Posterior vena cava (tissue), 2 donors: ENCODE measurements at places on chromosomes 1 and 21.

- DNase-seq, result peak; percentile 88
Measured at GRCh38 chr1:43565600-43566360, 35.1 kb downstream of the PTPRF start.

DNA sequence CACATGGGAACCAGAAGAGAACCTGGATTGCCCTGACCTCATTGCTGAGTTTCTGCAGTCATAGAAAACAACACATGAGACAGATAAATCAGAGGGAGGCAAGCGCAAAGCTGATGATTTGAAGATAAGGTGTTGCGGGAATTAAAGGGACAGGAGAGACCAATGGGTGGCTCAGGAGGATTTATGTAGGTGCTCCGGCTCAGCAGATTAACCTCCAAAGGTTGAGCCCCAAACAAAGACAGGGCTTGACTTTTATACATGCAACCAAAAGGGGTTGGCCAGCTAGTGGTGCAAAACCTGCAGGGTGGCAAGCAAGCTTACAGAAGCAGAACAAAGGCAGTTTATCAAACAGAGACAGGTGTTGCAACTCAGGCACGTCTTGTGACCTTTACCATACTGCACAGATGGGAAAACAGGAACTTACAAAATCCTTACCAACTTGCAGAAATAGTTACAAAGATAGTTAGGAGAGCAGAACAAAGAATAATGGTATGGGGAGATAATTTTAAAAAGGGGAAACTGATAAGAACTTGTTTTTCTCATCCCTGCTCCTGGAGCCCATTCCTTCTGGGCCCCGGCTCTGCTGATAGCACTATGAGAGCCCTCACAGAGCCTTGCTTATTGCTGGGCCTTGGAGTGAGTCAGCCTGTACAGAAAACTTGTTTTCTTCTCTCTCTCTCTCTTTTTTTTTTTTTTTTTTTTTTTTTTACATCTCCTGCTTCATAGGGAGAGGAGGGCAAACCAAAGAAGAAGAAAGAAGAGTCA lies 93.6 kb downstream of the SNRPE start:
- no peak for DNase-seq

DNA sequence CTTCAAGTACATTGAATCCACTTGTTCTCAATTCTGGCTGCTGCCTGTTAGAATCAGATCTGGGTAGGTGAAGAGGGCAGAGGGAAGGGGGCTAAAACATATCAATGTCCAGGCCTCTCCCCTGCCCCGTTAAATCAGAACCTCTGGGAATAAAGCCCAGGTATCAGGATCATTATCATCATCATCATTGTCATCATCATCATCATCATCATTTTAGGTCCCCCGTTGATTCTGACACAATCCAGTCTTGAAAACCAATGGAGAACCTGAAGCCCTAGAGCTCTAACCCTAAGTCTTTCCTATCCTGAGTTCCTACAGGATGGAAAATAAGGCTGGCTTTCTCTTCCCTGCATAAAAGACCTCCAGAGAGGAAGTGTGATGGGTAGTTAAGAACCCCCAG lies 93.1 kb downstream of the TAS1R2 start:
- no peak for DNase-seq

DNA sequence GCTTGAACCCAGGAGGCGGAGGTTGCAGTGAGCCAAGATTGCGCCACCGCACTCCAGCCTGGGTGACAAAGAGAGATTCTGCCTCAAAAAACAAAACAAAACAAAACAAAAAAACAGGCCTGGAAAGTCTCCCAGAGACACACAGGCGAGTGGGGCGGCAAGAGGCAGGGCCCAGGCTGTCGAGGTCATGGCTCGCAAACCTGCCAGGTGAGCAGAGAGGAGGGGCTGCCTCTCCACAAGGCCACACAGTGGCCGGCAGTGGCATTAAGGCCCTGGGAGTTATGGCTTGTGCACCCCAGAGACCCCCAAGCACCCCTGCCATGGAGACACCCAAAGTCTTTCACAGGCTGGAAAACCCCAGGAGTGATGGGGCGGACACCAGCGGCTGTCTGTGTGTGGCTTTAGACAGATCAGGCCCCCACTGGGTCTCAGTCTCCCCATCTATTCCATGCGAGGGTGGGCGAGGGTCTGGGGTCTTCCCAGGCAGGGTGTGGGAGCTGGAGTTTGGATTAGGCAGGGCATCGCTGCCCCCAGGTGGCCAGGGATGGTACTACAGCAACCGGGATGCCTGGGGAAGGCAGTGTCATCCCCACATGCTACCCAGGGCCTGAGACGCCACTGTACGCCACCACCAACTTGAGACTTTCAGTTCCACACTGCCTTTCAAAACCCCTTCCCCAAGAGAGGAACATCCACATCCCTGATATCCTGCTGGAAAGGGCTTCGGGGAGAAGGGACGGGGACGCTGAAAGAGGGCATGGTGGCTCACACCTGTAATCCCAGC lies 7.3 kb upstream of the CTRC start:
- peak; percentile 89 for DNase-seq

DNA sequence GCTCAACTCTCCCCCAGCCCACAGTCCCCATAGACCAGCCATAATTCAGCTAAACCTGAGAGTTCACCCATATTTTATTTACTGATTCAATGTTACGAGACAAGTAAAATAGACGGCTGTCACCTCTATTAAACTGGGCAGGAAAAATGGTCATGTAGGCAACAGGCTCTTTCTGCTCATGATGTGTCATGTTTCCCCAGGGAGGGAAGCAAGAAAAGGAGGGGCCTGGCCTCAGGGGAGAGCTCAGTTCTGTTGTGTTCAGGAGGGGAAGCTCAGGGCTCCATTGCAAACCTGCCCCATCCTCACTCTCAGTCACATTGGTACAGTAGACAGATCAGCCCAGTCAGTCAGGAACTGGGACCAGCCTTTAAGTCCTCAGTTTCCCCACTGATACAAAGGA lies 12.8 kb downstream of the GRIK3 start:
- no peak for DNase-seq

GRCh38 chr1:85289848-85290335 lies 13.5 kb upstream of the BCL10 start:
- DNase-seq, result no peak

DNA sequence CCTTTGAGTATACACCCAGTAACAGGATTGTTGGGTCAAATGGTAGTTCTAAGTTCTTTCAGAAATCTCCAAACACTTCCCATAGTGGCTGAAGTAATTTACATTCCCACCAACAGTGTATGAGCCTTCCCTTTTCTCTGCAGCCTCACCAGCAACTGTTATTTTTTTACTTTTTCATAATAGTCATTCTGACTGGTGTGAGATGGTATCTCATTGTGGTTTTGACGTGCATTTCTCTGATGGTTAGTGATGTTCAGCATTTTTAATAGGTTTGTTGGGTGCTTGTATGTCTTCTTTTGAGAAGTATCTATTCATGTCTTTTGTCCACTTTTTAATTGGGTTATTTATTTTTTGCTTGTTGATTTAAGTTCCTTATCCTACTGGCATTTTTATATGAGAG lies 26.4 kb upstream of the LAMC1 start:
- no peak for DNase-seq

- no peak for DNase-seq
Measured at GRCh38 chr1:219444474-219444873, 168.4 kb downstream of the ZC3H11B start.

DNA sequence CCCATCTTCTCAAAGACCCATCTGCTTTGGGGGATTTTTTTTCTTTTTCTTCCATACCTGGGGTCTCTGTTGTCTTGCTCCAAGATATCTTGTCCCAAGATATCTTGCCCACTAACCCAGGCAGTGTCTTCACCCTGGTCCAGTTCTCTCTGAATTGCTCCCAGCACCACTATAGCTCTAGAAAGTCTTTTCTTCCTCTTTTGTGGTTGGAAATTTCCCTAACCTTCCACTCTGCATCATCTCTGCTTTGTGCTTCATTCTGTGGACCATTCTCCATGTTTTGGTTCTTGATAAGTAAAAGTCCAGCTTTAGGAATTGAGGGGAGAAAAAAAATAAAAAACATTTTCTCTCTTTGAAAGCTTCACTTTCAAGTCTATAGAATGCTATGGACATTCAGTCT lies 20.9 kb downstream of the STYXL2 start:
- DNase-seq, result no peak

DNA sequence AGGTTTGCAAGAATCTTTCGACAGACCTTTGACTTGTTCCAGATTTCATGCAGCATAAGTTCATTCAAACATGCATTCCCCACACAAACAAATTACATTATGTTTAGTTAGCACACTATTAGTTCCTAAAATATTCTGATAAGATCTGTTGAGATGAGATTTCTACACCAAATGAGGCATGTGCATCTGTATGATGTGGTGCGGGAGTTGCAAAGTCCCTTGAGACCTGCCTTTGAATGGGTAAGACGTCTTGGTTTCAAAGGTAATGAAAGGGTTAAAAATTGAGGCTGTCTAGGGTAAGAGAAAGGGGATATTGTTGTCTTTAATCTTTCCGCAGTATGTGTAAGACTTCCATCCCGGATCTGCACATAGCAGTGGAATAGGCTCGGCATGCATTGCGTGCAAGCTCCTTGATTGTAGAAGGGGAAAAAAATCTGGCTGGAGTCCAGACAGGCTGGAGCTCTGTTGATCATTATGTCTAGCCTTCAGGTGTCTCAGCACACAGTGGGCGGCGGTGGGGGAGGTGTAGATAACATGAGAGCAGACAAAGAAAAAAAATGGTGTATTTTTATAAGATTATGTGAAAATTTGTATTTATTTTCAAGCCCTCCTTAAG lies 296.6 kb downstream of the PTPRC start:
- peak; percentile 82 for DNase-seq

- no peak for DNase-seq
Measured at GRCh38 chr1:204863024-204863423, 7.6 kb upstream of the NFASC start.

DNA sequence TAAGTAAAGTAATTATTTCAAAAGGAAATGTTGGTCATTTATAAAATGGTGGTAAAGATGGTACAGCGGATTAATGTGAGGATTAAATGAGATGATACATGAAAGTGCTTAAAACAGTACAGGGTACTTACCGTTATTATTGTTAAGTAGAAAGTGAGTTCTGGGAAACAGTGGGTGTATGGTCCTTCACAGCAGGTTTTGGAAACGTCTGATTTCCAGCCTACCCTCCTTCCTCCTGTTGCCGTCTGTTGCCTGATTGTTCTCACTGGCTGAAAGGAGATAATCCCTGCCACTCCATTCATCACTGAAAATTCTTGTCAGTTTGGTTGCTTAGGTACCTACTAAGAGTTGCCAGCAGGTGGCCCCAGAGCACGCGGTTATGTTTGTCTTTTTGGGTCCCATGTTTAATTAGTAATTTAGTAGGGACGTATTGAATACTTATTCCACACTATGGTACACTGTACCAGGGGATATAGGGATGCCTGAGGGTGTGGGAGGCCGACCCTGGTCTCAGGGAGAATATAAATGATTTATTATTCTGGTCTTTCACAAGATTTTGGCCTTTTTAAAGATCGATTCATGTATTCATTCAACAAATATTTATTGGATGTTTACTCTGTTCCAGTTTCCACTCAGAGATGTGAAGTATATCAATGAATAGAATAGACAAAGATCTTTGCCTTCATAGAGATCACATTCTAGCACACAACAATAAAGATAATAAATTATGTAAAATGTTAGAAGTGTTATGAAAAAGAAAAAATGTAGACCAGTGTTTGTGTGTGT lies 30.8 kb upstream of the RPTN start:
- DNase-seq, result peak; percentile 80

DNA sequence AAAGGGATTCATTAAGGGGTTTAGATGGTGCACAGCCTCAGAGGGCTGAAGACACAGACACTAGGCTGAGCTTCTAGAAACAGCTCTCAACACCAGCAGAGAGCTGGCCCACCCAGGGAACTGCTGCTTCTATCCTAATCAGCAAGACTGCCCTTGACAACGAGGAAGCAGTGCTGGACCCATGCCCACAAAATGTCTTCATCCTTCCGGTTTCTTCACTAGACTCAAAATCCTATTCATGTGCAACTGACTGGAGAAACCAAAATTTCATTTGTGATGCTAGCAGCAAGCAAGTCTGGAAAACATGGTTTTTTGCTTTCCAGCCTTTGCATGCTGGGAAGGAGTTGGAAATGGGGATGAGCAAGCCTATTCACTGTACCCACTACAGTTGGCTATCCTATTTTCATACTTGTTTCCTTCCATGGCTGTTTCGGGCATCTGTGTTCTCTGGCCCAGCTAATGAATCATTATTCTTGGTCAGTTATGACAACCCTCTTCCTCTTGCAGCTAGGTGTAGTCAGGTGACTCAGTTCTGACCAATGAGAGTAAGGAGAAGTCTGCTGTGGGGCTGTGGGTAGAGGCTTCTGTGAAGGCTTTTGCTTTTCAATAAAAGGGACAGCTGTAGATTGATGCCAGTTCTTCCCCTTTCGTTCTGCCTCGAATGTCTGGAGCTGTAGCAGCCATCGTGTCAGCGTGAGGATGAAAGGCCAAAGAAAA lies 14.6 kb upstream of the TMEM61 start:
- DNase-seq, result peak; percentile 84

GRCh38 chr1:235160383-235160956 lies 580 bp downstream of the RBM34 start:
- no peak for DNase-seq

DNA sequence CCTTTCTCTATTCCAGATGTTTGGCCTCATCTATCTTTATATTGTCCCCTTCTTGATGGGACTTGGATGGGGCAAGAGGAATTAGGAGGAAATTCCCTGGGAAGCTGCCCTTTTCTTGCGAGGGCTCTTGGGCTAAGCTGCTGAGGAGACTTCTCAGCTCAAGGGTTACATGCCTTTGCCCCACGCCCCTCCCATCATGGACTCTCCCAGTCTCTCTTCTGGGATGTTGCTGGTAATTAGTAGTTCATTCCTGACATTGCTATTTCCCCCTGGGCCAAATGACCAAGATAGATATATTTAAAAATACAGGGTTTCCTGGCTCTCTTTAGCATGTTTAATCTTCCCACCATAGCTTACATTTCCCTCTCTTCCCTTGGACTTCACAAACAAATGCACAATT lies 90.6 kb upstream of the RALGPS2 start:
- DNase-seq, result no peak

GRCh38 chr21:18424276-18424675 lies 20.7 kb upstream of the TMPRSS15 start:
- DNase-seq, result no peak

- peak; percentile 85 for DNase-seq
Measured at GRCh38 chr1:25807480-25808390, 7.7 kb downstream of the SELENON start.

- DNase-seq, result no peak
Measured at GRCh38 chr1:241918879-241919278, 38.7 kb upstream of the BECN2 start.
